Dorsolateral prefrontal cortex (tissue), 122 donors: ENCODE measurements at places on chromosomes 12 and 14.

DNA sequence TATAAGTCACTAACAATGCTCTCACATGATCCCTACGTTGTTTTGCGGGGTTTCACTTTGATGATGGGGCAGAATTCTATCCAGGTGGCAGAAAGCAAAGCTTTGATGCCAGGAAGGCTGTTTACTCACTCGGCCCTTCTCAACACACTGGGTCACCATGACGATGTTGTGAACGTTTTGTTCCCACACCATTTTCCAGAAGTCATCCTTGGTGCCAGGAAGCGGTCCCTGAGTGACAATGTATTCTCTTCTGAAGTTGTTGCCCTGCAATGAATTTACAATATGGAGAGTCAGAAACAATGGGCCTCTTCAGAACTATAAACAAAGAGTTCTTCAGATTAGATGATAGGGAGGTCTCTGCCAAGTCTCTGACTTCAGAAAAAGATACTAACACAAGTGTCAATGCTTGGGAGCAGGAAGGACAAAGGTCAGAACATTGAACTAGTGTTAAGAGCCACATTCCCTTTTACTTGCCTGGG is 101.3 kb downstream of the PTPRB start:
- DNase-seq = peak; percentile 80

DNA sequence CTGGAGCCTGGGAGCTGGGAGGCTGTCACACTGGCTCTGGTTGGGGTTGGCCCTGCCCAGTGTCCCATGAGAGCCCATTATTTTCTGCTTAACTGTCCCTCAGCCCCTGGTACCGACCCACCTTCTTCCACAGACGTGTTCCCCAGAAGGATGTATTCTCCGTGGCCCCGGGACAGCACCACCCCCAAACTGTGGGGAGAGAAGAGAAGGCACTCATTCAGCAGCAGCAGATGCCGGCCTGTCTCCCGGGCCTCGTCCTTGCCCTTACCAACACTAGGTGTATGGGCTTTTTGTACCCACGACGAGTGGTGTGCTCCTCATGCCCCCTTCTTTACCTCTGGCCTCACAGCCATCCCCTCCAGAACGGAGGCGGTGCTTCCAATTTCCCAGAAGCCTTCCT is 38.1 kb downstream of the LRTM2 start:
- no peak for DNase-seq

DNA sequence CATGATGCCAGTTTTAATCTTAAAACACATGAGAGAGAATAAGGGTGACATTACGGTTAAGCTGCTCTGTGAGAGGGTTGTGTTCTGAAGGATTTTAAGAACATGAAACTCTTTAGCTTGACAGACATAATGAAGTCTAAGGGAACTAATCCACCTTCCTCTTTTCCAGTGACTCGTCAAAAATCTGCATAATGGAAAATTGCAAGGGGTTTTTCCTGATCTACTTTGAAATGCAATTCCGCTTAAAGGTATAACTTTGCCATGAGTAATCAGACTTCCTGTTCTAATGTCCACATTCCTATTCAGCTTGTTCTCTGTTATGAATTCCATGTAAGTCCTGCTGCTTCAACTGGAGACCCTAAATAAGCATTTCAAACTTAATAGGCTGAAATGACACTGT is at the start of gene ZNF705A:
Gene ZNF705A, plus strand, starts transcription at position 171 of the 400 bp plus-strand sequence. CDS start 15,611 bp downstream, outside the sequence.
- no peak for DNase-seq

- no peak for DNase-seq
These were observed 7.8 kb upstream of the SP7 start for GRCh38 chr12:53343969-53344368.

DNA sequence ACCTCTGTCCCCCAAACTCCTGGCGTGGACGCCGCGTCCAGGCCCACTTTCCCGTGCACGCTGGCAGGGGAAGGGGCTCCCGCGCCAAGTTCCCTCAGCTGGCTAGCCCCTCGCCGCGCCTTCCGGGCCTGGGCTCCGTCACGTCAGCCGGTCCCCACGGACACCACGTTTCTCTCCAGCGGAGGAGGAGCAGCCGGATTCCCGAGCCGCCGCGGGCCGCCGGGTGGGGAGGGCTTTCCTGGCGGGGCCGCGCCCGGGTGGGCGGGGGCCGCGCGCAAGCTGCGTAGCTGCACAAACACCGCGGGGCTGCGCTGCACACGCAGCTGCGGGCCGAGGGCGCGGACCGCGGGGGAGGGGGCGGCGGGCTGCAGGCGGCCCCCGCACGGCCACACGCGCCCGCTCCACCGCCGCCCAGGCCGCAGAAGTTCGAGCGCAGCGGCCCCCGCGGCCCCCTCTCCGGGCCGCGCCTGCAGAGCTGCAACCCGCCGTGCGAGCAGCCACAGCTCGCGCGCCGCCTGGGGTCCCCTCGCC is 45.1 kb upstream of the PNMA1 start:
- peak; percentile 53 for DNase-seq

GRCh38 chr12:118841588-118841987 is 139.8 kb upstream of the SRRM4 start:
- DNase-seq = no peak
